ENCODE measurements at places on chromosomes 7 and 10.

DNA sequence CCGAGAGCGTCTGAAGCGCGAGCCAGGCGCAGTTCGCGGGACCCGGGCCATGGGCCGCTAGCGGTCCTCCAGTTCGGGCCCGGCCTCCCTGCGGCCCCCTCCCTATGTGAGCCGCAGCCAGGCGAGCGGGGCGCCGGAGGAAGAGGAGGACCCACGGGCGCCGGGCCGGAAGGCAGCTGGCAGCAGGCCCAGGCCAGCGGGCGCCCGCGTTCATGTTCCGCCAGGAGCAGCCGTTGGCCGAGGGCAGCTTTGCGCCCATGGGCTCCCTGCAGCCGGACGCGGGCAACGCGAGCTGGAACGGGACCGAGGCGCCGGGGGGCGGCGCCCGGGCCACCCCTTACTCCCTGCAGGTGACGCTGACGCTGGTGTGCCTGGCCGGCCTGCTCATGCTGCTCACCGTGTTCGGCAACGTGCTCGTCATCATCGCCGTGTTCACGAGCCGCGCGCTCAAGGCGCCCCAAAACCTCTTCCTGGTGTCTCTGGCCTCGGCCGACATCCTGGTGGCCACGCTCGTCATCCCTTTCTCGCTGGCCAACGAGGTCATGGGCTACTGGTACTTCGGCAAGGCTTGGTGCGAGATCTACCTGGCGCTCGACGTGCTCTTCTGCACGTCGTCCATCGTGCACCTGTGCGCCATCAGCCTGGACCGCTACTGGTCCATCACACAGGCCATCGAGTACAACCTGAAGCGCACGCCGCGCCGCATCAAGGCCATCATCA, 1.1 kb downstream of the ADRA2A start:
- DNase-seq: peak; percentile 23

- no peak for DNase-seq
Measured at GRCh38 chr7:83866582-83866981, 217.6 kb upstream of the SEMA3E start.

DNA sequence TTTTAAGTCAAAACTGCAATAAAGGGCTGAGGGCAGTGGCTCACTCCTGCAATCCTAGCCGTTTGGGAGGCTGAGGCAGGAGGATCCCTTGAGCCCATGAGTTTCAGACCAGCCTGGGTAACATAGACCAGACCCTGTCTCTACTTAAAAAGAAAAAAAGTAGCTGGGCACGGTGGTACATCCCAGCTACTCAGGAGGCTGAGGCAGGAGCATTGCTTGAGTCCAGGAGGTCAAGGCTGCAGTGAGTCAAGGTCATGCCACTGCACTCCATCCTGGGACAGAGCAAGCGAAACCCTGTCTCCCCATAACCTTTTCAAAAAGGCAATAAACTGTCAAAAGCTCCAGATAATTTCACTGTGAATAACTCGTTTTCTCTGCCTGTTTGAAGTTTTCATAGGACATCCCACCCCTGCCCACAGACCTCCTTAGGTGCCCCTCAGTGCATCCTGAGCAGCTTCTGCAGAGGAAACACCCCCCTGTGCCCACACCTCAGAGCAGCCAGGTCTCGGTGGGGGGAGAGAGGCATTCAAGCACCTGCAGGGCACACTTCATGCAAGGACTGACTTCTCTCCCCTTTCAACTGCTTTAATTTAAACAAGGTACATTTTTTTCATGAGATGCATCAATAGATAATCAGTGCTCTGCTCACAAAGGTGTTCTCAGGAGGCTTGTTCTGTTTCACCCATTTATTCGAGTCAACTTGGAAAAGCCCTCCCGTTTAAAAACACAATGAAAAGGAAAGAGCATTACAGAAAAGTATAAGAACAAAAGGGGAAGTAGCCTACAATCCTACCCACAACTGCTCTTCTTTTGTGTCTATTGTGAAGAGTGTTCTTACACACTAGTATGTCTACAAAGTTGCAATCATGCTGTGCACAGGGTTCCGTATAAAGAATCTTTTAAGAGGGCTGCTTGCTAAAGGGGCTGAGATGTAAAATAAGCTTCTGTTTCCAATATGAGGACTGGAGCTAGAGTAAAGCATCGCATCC, 104.9 kb downstream of the KMT2E start:
- DNase-seq: no peak

GRCh38 chr10:63644418-63645142, 123.4 kb downstream of the REEP3 start:
- no peak for DNase-seq

DNA sequence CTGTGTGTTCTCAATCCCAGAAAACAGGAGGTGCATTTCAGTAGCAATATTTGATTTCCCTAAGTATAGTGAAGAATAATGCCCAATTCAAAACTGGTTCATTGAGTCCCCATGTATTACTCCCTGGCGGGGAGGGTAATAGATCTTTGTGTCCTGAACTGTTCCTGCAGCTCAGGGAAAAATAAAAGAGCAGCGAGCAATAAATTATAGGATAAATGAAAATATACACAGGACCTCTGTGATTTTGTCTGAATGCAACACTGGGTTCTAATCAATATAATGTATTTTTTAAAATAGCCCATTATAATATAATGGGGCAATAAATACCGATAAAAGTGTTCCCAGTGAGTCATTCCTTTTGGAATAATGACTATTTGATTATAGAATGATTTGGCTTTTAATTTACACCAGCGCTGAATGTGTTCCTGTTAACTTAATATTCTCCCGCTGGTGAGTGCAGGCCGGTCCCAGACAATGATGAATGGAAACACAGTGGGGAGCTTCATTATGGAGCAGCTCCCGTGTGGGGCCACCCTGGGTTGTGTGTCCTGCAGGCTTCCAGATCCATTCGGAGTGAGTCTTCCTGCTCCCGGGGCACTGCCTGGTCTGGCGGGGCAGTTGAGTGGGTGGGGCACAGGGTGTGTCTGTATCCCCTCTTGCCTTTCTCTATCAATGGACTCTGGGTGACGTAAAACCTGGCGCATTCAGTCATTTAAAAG, 263.1 kb downstream of the ACTR3B start:
- DNase-seq: no peak

DNA sequence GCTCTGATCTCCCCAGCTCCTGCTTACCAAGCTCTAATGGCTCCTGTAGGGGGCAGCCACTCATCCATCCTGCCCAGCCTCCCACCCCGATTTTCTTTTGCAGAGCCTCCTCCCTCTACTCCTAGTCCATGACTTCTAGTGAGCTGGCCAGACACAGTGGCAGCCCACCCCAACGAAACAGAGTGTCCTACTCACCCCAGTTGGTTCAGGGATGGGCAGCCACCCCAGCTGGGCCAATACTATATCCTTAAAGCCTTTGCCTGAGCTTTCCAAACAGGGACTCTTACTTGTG, 77.1 kb downstream of the GRID1 start:
- no peak for DNase-seq

DNA sequence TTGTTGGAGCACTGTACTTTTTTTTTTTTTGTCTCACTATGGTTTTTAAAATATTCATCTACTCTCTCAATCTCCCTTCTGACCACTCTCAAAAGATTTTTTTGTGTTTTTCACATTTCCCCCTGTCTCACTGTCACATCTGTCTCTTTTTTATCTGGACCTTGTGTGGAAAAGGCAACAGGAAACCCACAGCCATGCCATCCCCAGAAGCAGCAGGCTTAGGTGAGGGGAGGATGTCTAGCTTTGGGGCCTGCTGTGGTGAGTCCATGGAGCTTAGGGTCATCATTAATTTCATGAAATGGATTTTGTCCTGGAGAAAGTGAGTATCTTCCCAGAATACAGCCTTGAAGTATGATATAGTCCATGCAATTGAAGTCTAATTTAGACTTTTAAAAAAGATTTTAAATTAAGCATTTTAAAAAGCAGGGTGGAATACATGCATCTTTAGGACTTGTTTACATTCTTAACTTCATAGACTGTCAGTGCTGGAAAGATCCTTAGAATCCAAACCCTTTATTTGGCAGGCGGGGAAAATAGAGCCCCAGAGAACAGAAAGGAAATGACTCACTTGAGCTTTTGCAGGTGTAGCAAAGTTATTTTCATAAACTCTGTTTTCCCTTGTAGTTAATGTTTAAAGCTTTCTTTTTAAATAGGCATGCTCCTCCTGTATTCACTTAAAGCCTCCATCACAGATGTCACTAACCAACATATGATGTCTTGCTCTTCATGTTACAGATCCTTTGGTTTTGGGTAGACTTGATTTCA, 25.1 kb downstream of the MINDY4 start:
- DNase-seq: no peak

- DNase-seq: no peak
Measured at GRCh38 chr10:50936335-50936734, 50.9 kb upstream of the A1CF start.

GRCh38 chr7:157497367-157497743, 160.6 kb downstream of the DNAJB6 start:
- no peak for DNase-seq

DNA sequence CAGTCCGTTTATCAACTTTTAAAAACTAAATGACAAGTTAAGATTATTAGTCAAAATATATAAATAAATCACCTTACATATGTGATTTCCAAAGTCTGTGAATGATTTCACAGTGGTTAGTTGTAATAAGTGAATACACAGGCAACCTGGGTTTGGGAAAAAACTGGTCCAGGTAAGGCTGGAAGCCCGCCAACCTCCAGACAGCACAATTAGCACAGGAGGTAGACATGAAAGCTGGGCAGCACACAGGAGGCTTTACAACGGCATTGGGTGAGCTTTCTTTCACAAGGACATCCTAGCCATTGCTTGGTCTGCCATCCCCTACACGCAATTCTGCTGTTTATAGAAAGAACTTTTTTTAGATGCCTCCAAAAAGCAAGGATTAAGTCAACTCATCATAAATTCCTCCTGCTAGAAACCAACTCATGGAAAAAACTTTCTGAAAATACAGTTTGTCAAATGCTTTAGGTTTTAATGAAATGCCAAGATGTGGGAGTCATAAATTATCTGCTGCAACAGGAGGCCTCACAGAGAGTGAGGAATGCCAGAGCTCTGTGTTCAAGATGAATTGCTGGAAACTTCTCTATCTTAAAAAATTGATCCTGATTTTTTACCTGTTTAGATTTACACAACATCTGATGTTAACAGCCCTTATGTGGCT, 346.8 kb upstream of the NFE2L3 start:
- no peak for DNase-seq

GRCh38 chr7:77903597-77903996, 105.0 kb downstream of the PHTF2 start:
- DNase-seq: no peak

DNA sequence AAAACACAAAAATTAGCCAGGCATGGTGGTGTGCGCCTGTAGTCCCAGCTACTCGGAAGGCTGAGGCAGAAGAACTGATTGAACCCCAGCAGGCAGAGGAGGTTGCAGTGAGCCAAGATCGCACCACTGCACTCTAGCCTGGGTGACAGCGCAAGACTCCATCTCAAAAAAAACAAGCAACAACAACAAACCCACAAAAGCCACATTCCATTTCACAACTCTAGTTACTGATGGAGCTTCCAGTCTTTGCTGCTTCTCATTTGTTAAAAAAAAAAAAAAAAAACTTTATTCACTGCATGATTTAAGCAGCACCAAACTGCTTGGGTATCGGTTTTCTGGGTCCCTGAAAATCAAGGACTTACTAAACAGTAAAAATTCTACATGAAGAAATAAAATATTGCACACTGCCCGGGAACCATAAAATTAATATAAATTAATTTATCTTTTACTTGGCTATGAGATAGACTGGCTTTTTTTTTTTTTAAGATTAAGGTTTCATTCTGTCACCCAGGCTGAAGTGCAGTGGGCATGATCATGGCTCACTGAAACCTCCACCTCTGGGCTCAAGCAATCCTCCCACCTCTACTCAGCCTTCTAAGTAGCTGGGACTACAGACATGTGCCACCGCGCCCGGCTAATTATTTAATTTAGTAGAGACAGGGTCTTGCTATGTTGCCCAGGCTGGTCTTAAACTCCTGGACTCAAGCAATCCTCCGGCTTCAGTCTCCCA, 42.0 kb downstream of the SRPK2 start:
- no peak for DNase-seq

GRCh38 chr7:44783407-44783806, 13.1 kb upstream of the PPIA start:
- no peak for DNase-seq

DNA sequence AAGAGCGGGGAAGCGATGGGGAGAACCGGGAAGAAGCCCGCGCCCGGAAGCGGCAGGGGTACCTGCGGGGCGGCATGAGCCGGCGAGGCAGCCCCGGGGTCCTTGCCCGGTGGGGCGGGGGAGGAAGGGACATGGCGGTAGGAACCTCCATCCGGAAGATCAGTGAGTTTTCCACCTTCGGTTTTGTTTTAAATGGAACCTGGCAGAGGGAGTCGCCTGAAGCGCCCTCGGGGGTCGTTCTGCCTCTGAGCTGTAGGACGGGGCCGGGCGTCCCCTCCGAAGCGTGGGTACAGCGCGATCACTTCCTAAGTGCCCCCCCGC, 471 bp downstream of the PFKP start:
- no peak for DNase-seq

DNA sequence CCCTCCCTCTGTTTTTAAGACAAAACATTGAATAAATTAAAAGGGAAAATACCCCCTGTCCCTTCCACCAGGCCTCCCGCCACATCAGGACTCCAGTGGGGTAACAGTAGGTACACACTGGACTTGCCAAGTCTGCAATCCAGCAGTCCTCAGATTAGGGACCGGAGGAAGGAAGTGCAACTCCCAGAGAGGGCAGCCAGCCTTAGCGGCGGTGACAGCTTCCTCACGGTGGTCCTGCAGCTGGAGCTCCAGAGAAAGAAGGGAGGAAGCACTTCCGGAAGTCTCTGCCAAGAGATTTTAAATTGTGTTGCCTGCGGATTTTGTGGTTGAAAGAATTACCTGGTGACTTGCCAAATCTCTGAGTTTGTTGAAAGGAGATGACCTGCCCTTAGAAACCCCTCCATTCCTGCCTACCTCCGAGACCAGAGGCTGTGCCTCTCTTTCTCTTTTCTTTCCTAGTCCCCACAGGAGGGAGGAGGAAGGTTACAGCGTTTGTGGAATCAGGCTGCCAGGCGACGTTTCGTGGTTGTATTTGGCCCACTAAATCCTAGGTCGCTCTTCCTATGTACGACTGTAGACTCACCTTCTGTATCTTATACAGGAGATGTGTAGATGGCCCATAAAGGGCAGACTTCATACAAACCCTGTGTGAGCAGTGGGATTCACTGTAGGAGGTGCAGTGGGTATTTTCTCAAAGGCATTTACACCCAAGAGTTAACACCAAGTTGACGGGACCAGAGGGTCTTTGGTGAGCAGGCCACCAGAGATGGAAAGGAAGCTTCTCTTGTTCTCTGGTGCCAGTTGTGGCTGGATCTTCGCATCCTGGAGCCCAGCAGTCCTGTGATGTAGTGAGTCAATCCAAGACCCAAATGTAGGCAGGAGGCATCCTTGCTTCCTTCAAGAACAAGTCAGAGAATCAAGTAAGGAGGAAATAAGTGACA, 77.9 kb downstream of the INSIG1 start:
- no peak for DNase-seq

DNA sequence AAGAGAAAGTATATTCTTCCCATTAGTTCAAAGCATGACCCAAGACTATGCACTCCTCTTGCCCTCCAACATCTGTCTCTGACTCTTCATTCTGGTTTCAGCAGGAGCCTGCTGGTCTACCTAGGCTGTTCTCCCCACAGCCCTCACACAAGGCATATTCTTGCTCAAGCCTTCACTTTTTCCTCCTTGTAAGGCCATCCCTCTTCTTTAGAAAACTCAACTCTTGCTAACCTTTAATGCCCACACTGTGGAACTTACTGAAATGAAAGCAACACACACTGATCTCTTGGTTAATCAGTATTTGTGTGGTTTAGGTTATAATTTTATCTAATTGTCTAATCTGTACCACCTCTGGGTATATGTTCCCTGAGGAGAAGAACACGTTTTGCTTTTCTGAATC, 75.8 kb downstream of the PRKCQ start:
- no peak for DNase-seq

- DNase-seq: no peak
Measured at GRCh38 chr10:30062090-30062489, 2.7 kb upstream of the JCAD start.
